ENCODE measurements at places on chromosomes 16 and 17.

DNA sequence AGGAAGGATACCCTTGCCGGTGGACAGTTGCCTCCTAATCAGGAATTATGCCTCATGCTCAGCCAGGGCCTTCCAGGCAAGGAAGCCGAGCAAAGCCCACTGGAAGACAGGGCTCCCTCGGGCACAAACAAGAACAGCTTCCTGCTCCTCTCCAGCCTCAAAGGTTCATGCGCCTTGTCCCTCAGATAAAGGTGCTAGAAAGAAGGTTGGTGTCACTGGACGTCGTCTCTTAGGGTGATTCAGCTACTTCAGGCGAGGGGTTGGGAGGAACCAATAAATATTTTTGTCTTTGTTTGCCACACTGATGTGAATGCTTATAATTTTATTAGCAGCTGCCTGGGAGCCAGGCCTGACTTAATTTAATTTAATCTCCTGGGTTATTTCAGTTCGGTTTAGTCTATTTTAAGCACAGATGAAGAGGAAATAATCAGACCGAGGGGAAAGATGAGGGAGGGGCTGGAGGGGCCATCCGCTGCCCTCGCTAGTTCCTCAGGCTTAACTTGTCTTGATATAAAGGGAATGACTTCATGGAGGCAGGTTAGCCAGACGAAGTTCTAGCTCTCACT, 171.8 kb upstream of the CACNG5 start:
- DNase-seq: no peak

- DNase-seq: no peak
Observed at GRCh38 chr16:79752396-79752795, 151.9 kb upstream of the MAF start.

DNA sequence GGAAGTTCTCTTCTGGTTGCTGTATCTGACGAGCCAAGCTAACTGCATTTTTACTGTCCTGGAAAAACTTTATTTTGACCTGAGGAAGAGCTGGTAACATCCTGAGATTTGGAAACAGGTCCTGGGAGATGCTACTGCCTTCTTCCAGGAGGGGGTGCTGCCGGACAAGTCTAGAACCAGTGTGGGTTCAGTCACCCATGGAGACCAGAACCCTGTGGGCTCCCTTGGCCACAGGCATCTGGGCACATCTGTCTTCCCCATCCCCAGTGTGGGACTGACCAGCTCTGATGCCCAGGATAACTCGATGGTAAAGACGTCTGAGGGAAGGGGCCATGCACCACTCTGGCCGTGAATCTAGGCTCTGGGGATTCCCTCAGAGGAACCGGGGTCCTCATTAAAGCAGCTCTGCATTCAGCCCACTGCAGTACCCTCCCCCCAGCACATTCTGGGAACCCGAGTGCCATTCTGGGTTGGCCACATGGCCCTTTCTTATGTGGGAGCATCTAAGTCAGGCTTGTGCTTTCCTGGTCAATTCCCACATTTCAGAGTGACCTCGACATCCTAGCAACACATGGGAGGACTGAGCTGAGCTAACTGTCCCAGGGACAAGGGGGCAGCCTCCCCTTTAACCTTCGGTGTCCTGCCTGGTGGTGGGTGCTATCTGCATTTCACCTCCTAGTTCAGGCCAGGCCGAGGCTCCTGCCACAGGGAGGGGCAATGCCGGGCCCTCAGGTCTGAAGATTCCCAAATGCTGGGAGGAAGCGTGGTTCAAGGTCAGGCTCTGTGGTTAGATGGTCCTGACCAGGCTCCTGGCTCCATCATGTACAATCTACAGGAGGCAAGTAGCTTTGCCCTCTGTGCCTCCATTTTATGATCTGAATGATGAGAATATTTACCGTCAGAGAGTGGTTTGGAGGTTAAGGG, 6.4 kb downstream of the C16orf86 start:
- DNase-seq: peak; percentile 16

DNA sequence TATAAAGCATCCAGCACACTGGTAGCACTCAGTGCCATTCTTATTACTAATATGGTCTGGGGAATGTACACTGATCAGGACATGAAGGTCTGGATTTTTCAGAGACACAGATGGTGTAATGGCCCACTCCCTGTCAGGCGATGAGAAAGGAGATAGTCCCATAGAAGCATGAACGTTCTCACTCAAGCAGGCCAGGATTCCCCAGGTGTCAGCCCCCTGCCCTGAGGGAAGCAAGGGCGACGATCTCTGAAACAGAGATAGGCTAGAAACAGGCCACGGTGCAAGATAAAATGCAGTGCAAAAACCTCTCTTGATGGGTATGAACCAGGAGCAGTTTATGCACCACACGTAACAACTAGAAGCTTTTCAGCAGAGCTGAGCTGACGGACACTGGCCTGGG, 10.6 kb downstream of the PRPSAP1 start:
- DNase-seq: no peak

DNA sequence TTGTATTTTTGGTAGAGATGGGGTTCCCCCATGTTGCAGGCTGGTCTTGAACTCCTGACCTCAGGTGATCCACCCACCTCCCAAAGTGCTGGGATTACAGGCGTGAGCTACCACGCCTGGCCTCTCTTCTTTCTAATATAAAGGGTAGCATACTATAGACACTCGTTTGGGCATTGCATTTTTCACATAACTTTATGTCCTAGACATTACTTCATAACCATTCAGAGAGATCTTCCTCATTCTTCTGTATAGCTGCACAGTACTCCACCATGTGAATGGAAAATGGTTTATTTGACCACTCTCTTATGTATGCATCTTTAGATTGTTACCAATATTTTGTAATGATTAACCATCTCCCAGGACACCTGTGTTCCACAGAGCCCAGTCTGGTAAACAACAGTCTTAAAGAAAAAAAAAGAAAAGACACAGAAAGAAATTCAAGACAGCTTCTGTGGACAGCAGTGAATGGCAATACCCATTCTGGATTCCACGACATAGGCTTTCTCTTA, 42.1 kb downstream of the TK2 start:
- no peak for DNase-seq
